Femur (tissue), 1 donor: ENCODE measurements at places on chromosomes 7 and 10.

GRCh38 chr10:131145756-131146155, 165.8 kb downstream of the TCERG1L start:
- no peak for DNase-seq

DNA sequence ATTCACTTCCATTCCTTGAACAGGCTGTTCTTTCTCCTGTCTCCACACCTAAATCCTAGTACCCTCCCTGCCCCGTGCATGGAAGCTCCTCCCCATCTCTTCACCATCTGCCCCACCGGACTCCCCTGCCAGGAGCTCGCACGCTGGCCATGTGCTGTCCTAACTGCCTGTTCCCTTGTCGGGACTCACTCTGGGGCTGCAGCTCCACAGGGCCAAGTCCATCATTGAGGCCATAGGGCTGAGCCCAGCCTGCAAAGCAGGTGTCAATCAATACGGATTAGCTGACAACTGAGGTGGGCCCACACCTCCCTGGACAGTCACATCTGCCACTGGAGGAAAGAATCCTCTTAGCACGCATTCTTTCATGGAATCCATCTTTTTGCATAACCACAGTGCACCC, 41.4 kb upstream of the DMBT1 start:
- no peak for DNase-seq

GRCh38 chr7:149804106-149804505, 30.7 kb upstream of the ZNF467 start:
- no peak for DNase-seq

GRCh38 chr10:127873901-127874470, 18.8 kb downstream of the CLRN3 start:
- DNase-seq, result no peak

DNA sequence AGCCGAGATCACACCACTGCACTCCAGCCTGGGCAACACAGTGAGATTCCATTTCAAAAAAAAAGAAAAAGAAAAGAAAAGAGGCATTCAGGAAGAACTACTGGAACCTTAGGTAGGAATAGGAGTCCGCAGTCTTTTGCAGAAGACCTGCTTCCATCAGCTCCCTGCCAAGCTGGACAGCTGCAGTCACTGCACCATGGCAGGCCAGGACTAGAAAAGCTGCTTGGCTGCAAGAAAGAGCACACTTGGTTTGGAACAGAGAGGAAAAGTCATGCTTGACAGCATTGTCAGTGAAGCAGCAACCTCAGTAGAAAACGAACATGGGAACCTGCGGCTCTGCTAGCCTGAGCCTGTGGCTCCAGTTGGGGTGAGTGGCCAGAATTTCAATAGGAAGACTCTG, 104.3 kb downstream of the MARCHF5 start:
- DNase-seq, result peak; percentile 21

DNA sequence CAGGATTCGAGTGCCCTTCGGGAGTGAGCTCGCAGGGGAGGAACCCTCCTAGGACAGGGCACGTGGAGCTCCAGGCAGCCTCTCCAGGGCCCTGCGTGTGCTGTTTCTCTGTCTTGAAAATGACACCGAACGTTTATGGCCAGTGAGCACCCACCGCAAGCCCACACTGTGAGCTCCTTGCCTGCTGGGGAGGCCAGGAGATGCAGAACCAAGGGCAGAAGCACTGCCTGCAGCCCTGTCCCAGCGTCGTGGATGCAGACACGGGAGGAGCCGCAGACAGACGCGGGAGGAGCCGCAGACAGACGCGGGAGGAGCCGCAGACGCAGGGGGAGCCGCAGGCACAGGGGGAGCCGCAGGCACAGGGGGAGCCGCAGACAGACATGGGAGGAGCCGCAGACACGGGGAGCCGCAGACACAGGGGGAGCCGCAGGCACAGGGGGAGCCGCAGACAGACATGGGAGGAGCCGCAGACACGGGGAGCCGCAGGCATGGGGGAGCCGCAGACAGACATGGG, 314.4 kb downstream of the PTPRN2 start:
- no peak for DNase-seq

DNA sequence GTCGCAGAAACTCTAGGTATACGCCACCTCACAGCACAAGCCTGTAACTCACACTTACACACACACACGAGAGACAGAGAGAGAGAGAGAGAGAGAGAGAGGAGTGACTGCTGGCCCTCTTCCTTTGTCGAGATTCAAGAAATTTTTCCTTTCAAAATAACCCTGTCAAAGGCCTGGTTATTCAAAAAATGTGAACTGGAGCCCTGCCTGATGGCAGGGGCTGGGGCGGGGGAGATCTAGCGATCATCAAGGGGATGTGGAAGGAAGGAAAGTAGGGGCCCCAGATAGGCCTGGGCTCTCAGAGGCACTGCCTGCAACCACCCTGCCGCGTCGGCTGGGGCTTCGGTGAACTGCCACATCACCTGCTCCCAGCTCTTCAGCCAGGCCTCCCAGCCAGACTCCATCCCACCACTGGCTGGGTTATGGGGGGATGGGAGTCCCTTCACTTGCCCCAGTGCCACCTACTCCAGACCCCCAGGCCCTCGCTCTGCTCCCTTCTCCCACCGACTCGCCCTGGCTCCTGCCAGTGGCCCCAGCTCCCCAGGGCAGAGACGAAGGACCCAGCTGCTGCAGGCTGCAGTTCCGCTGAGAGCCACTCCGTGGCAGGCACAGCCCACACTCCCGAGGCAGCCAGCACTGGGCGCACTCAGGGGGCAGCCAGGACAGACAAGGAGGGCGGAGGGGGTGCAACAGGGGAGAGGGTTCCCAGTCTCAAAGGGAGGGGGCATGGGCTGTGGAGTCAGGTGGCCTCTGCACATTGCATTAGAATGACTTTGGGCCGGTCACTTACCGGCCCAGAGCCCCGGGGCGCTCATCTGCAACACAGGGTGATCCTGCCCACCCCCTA, 15.3 kb downstream of the KCNH2 start:
- DNase-seq, result peak; percentile 68

DNA sequence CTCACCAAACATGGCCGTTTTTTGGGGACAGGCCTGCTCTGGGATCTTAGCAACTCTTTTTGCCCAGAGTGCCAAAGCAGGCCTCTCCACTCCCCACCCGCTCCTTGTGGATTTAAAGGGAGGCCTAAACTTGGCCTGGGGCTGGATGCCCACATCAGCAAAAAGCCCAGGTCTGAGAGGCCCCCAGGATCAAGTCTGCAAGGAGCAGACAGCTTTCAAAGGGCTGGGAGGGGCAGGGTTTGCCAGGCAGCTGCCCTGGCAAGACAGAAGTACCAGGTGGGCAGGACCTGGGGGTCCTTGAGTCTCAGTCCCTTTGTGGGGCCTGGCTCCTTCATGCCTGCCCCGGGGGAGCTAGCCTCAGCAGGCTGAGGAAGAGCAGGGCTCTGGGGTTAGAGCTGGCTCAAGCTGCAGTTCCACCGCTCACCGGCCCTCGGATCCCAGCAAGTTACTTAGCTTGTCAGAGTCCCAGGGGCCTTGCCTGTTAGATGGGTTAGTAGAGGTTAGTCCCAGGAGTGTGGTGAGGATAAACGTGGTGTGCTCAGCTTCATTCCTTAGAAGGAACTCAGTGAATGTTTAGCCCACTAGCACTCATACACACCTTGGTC, 56.2 kb downstream of the ARHGAP22 start:
- no peak for DNase-seq
